ENCODE measurements at places on chromosomes 3 and 15.

GRCh38 chr15:23572844-23573243, 7.4 kb downstream of the MKRN3 start:
- no peak for DNase-seq

DNA sequence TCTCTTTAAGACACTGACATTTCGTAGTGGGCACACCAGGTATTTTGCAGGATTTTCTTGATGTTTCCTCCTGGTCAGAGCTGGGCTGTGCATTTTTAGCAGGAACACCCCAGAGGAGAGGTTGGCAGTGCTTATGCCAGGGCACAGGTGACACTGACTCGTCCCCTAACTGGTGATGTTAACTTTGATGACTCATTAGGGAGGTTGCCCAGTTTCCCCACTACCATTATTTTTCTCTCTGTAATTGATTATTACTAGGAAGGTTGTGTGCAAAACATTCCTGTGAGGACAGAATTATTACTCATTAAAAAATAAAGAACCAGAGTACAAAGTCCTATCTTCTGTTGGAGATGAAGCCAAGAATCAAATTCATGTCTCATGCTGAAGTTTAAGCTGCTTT, 394.5 kb downstream of the GABRG3 start:
- no peak for DNase-seq

GRCh38 chr15:99058421-99058870, 46.4 kb upstream of the SYNM start:
- DNase-seq, result no peak

- DNase-seq, result no peak
Observed at GRCh38 chr3:111762537-111762936, 96.5 kb upstream of the PHLDB2 start.

DNA sequence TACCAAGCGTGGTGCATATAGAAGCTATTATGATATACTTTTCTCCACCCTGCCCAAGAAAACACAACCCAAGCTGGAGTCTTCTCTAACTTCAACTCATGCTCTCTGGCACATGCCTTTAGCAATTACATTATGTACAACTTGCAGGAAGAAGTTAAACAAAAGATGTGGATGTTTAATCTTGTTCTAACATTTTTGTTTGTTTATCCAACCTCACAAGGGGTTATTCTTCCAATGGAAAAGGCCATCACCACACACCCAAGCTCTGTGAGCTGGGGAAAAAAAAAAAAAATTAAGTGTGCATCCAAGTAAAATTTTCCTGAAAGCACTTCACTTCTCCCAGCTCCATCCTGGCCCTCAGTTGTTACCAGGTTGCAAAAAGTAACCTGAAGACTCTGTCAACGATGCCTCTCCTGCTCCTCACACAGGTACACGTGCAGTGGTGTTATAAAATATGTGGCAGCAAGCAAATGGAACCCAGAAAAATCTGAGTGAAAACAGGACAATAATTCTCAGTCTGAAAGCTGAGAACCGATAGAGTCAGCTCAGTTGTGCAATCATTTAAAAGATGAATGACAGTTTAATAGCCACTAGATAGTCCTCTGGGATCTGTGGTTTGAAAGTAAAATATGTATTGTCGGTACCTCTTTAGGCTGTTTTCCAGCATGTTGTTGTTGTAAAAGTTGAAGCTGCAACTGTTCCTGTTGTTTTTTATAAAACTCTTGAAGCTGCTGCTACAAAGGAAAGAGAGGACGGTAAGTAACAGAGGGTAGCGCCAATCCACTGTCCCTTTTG, 531.4 kb downstream of the FOXP1 start:
- DNase-seq, result no peak

DNA sequence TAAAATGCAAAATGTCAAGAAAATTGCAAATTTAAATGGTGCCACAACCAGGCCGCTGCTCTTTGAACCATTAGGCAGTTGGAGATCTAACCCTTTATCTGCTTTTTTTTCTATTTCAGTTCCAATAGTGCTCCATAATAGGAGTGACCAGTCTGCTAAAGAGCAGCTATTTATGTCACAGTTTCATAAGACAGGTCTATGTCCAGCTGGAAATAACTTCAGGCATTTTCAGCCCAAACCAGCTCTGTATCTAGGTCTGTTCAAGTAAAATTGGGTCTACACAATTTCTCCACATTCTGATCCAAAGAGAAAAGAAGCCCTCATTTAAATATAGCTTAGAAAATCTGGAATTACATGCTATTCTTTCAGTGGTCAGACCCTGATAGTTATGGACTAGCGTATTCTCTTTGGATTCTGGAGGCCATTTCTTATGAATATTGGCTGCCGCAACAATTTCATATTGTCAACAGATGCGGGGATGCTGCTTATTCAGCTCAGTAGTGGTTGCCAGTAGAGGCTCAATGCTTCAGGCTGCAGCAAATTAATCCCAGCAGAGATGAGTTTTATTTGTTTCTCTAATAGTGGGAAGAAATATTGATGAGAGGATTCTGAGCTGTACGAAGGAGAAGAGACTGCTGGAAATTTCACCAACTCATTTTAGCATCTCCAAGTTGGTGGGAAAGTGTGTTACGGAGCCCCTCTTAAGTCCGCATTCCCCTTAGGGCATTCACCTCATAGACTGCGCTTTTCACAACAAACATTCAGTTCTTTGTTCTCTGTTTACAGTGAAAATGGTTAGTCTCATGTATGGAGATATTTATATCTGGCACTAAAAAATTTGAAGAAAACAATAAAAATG, 887.0 kb downstream of the ROBO1 start:
- no peak for DNase-seq

- DNase-seq, result no peak
Observed at GRCh38 chr3:187186801-187187421, 10.4 kb upstream of the RTP1 start.

GRCh38 chr3:195796795-195797194, 14.9 kb downstream of the MUC4 start:
- no peak for DNase-seq

- no peak for DNase-seq
Observed at GRCh38 chr3:127164615-127165014, 28.3 kb upstream of the PRR23E start.

GRCh38 chr15:92595506-92596381, 59.8 kb downstream of the FAM174B start:
- DNase-seq, result no peak

DNA sequence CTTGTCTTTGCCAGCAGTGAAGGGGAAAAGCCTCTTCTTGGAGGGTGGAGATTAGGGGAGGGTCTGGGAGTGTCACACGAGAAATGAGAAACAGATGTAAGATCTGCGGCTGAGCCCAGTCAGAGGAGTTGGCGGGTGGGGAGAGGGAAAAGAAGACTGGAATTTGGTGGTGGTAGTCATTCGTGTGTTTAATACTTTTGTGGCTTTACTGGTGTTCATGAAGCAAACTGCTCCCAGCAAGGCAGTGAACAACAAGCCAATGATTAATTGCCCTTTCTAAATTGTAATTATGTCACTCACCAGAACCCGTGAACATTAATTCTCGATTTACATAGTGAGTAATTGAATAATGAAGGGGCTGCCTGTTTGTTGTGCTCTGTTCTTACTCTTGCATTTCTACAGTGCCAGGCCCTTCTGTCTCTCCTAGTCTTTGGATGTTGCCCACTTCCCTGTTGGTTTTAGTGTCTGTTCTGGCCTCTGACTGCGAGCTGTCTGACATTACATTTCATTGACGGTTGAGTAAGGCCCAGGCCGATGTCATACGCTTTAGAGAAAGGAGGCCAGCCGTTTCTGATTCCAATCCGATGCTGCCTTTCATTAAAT, 78.0 kb downstream of the CHCHD6 start:
- DNase-seq, result no peak

GRCh38 chr3:126960604-126960995, 22.3 kb upstream of the PLXNA1 start:
- no peak for DNase-seq

GRCh38 chr3:6807967-6808588, 52.8 kb upstream of the GRM7 start:
- DNase-seq, result no peak

DNA sequence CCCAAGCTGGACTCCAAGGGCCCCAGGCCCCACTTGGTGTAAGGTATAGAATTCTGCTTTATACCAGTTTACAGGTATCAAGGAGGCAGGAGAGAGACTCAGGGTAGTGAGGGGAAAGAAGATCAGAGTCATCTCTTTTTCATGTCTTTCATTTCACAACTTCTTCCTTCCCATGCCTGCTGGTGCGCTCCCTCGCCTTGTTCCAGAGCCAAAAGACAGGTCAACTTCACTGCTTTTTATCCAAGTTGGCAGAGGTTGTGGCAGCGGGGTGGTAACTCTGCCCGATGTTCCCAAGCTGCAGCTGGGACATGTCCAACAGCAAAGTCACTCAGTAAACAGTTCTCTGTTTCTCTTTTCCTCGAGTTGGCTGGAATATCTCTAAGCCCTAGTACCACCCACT, 86.3 kb upstream of the TCF12 start:
- DNase-seq, result no peak

DNA sequence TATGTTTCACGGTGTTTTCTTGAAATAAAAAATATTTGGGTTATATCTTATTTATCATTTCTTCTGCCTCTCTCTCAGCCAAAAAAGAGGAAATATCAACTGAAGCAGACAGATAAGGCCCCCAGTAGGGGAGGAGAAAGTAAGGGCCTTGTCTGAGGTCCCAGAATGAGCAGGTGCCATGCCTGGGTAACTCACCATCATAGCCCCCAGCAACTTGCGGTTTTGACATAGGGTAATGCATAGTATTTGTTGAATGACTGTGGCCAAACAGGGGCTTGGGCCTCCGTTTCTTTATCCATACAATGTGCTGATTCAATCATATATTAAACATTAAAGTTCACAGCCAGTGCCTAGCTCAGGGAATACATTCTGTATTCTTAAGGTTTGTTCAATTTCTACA, 119.6 kb downstream of the ABI3BP start:
- DNase-seq, result no peak

GRCh38 chr3:182487143-182487542, 306.2 kb upstream of the ATP11B start:
- no peak for DNase-seq

GRCh38 chr3:69292185-69292584, 93.7 kb downstream of the FRMD4B start:
- no peak for DNase-seq

Data from T-helper 17 cell (primary cell).